ENCODE measurements at places on chromosomes 3 and 15.

DNA sequence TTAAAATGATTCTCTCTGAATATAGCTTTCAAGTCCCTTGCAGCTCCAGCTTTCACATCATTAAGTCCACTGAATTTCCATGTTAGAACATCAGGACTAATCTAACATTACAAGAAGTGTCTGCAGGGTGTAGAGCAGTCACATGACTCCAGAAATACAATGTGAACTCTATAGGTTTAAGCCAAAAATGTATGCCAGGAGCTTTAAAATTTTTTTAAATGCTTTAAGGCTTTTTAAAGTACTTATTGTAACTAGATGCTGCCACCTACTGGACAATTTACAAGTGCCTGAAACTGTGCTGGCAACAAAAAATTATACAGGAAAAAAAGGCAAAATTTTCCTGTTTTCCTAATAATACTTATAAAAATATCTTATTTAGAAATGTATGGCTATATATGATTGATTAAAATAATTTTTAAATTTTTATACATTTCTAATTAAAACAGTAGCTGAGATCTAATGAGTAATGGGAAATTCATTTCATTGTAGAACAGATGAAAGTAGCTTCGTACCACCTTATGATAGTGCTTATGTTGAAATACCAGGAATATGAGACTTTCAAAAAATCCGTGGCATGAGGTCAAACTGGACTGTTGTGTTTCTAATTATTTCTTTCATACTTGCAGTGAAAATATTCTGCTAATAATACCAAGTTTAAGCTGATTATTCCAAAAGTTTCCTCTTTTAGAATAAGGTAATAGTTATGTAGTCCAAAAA lies 25.7 kb downstream of the FSIP1 start:
- DNase-seq, result peak; percentile 13

DNA sequence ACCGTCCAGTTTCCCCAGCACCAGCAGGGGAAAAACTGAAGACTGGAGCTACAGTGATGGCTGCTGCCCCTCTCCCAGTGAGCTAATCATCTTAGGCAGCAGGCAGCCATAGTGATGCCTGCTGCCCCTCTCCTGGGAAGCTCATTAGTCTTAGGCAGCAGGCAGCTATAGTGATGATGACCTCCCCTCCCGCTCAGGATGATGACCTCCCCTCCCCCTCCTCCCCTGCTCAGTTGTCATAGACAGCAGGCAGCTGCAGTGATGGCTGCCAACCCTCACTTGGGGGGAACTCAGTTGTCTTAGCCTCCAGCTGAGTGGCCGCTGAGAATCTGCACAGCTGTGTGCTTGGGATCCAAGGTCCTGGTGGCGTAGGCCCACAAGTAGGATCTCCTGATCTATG lies 80.9 kb upstream of the MANF start:
- no peak for DNase-seq

DNA sequence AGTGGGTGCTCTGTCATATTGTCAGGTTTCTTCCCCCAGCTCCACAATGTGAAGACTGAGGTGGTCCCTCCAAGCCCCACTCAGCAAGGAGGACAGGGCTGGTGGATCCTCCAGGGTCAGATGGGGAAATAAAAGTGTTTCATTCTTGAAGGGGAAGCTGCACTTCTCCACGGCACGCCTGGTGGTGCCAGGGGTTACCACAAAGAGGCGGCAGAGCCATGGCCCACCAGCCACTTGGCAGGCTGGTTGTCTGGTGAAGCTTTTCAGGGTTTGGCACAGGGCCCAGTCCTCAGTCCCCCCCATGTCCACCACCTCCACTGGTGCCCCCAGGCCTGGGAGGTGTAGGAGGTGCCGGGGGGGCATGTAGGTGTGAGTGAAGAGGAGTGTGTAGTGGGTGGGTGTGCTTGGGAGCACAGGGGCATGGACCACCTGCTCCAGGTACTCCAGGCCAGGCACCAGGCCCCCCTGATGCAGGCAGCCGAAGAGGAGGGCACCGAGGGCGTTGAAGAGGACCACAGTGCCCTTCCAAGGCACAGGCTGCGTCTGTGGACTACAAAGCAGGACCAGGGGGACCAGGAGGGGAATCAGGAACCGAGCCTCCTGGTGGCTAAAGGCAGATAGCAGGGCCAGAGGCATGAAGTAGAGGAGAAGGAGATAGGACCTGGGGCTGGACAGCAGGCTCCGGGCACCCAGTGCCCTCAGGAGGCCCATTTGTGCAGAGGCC lies 5.0 kb upstream of the NCBP2 start:
- no peak for DNase-seq

DNA sequence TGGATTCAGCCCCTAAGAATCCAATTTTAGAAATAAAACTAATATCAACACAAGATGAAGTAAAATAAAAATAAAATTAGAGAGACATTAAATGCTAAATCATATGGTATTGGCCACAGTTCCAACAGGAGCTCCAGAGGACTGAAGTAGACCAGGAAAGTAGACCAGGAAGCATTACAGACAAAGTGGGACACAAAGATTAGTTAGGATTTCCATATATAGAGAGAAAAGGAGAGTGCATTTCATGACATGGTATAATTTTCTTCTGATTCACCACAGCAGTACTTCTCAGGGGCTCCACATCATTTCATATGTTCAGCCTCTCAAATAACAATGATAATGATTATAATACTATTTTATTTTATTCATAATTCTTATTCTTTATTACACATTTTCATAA lies 18.3 kb downstream of the FGF7 start:
- no peak for DNase-seq

GRCh38 chr15:97234851-97235610 lies 725.5 kb upstream of the ARRDC4 start:
- DNase-seq, result no peak

Measured in cerebellum (tissue), 4 donors.